NCI-H1105 (cell line): ENCODE measurements at places on chromosomes 3 and 15.

GRCh38 chr15:64110950-64111678, 15.3 kb downstream of the SNX1 start:
- DNase-seq = no peak

- no peak for DNase-seq
Measured at GRCh38 chr3:45964139-45964538, 20.9 kb downstream of the CXCR6 start.

DNA sequence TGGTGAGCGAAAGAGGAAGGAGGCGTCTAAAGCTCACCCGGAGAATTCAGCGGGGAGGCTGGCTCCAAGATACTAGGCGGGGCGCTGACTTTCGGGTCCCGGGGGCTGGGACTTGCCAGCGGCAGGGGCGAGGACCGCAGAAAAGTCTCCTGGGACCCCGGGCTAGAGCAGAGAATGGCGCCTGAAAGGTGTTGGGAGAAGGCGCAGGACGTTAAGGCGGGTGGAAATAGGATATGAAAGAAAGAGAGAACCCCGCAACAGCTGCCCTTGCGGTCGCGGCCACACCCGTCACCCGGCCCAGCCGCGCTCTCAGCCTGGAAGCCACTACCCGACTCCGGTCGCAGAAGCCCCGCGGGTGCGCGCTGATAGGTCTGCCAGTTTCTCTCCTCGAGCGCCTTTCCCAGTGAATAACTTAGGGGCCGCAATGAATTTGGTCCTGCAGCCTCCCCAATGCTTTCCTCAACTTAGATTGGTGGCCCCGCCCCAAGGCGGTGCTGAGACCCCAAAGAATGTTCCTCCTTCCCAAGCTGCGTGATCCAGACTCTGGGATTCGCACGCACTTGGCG, 604 bp downstream of the LTK start:
- DNase-seq = no peak

DNA sequence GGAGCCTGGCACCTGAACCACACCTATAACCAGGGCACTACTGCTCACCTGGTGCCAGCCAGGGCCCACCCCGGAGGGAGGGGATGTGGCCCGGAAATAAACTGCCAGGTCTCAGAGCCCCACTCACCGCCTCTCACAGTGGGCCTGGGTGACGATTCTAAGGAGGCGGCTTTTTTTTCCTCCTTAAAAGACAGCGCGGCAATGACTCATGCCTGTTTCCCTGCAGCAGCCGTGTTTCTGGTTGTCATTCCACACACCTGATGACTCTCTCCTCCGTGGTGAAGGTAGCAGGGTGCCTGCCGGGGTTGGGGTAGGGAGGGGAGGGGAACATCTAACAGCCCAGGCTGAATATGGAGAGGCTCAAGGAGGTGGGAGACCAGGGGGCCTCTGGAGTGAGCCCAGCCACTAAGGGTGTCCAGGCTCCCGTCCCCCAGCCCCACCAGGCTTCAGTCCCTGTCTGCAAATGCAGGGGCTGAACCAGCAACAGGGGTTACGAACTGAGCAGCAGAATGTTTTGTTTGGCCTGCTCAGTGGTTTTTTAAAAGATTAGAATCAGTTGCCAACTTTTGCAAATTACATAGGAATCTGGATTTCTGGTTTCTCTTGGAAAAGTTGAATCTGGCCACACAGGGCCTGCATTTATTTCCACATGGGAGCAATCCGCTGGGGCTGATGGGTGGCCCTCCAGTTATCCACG, 127.3 kb upstream of the LINGO1 start:
- no peak for DNase-seq

GRCh38 chr3:148694116-148694515, 3.6 kb upstream of the AGTR1 start:
- DNase-seq = no peak

DNA sequence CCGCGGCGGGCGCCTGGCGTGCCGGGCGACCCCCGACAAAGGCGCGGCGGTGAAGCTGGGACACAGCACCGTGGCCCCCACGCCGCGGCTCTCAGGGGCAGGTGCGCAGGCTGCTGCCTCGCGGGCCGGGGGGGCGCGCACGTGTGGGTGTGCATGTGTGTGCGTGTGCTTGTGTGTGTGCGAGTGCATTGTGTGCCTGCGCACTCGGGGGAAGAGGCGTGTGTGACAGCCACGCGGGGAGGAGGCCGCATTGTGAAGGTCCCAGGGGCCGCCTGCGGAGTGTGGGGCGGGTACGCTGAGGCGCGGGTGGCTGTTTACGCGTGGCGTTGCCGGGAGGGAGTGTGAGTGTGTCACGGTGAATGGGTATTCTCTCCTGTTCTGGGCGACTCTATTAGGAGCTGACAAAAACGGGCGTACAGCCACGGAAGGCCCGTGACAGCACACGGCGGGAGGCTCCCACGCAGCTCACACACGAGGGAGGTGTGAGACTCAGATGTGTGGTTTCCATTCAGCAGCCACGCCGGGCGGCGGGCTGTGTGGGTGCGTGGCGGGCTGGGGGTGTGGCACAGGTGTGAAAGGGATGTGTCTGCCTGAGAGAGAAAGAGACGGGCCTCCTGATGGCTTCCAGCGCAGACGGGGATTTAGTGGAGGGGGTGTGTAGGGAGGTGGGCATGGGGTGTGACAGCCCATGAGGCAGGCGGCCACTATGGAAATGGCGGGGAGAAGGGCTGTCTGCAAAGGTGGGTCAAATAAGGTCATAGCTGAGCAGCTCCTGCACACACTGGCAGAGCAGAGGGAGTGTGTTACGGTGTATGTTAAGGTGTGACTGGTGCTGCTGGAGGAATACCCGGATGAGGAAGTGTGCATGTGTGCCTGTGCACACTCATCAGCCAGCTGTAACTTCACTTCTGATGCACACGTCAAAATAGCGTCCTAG, 750 bp downstream of the PODXL2 start:
- peak; percentile 16 for DNase-seq

DNA sequence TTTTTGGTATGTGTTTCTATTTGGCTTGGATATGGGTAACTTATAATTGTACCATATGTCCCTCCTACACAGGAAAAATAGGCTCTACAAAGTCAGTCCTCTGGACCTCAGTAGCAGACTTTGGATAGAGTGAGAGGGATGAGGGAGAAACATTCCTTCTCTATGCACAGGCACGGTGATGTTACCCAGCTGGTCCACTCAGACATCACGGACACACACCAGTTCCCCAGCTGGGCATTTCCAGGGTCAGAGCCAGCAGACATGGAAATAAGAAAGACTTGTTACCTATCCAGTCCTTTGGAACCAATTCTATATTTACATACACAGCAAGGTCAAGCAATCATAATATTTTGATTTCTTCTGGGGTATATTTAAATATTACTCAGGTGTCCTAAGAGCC, 433.1 kb upstream of the KCNMB2 start:
- DNase-seq = no peak

GRCh38 chr15:39937696-39938095, 3.8 kb downstream of the EIF2AK4 start:
- DNase-seq = no peak

GRCh38 chr3:31980530-31981205, 394 bp downstream of the OSBPL10 start:
- DNase-seq = peak; percentile 34

- DNase-seq = no peak
Measured at GRCh38 chr15:64398575-64398974, 10.9 kb downstream of the TRIP4 start.

DNA sequence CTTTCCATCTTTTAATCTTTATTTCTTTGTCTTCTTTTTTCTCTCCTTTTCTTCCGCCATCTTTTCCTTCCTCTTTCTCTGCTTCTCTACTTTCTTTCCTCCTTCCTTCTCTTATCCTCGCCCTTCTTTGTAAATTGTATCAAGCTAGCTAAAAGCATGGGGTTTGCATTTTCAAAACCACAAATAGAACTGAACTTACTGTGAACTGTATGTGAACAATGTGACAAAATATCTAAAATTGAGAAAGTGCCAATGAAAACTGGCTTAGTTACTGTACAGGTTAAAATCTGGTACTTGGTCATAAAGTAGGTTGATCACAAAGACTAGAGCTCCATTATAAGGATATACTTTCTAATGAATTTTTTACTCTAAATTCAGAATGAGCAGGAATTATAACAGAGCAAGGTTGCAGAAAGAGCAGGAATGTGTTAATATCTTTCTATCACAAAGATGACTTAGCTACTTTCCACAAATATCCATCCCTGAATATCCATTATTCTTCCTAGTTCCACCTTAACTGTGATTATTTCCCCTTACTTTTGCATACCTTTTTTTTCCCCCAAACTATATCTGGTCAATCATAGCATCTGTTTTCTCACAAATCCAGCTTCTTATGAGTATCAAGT, 122.4 kb downstream of the LSAMP start:
- no peak for DNase-seq

- no peak for DNase-seq
Measured at GRCh38 chr15:78873793-78874765, 1.4 kb downstream of the MORF4L1 start.

DNA sequence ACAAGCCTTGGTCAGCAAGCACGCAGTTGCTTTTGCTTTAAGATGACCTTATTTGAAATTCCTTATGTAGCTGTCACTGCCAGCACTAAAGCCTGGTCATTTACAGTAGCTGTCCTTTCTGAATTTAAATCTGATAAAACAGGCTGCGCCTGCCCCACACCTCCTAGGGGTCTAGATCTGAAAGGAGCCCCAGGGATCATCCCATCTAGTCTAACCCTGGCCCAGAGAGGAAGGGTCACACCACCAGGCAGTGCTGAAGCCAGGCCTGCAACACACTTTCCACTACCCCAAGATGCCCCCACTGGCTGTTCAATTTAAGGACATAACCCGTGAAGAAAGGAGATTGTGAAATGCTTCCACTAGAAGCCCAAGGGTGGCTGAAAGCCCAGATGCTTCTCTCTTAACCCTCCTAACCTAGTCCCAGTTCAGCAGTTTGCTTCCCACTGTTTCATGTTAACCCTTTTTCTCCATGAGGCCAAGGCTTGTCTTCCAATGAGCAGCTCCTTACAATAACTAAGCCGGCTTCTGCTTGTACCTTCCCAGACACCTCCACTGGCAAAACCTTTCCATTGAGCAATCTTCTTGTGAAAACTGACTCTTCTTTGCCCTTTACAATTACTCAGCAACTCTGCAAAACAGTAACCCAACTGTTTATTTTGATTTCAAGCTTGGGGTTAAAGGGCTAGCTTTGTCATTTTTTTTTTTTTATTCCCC, 198.9 kb upstream of the LPP start:
- DNase-seq = no peak

- no peak for DNase-seq
Measured at GRCh38 chr3:2921903-2922302, 188.3 kb downstream of the IL5RA start.

DNA sequence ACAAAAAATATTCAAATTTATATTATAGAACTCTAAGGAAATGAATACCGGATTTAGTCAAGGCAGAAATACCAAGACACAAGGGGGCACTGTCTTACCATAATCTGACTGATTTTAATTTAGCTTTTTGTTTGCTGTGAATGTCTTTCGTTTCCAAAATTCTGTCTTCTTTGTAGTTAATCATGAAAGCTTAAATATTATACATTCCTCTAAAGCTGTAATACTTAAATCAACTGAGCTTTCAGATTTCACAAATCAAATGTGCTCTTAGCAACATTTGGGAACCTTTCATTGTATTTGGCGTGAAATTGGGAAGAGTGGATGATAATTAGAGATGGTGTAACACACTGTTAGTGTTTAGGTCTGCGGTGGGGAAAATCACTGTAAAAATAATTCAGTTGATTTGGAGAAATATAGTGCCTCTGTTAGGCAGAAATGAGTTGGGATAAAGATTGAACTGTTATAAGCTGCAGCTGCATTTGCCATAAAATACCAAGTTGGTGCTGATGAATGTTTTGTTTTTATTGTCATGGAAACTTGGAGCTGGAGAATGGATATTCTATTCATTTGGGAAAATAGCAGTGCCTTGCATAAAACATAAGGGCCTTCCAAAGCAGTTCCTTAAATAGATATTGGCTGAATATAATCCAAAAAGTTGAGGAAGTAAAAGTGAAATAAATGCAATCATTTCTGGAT, 228.2 kb downstream of the TCF12 start:
- DNase-seq = peak; percentile 60

GRCh38 chr3:194045289-194045688, 90.7 kb upstream of the HES1 start:
- DNase-seq = no peak

DNA sequence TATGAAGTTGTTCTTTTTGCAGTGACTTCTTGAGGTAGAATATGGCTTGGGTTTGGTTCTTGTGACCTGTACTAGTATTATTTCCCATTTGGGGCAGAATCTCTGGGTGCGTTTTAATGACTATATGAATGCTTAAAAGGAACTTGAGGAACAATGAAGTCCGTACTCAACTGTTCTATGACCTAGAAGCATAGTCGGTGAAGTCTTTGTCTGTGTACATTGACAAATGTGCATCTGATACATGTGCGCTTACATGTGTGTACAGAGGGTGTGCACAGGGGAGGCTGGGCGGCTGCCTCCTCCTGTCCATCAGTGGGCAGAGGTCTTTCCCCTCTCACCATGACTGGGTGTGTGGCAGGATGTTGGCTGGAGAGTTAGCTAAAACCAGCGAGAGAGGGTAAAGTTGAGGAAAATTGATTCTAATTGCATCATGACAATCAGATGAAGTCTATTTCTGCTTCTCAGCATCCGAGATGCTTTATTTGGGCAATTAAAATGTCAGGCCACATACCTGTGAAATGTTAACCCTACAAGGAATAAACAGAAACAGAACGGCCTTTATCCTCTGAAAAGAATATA, 1.0 kb upstream of the NR2F2 start:
- no peak for DNase-seq

- no peak for DNase-seq
Measured at GRCh38 chr3:97684490-97684889, 80.1 kb upstream of the ARL6 start.

DNA sequence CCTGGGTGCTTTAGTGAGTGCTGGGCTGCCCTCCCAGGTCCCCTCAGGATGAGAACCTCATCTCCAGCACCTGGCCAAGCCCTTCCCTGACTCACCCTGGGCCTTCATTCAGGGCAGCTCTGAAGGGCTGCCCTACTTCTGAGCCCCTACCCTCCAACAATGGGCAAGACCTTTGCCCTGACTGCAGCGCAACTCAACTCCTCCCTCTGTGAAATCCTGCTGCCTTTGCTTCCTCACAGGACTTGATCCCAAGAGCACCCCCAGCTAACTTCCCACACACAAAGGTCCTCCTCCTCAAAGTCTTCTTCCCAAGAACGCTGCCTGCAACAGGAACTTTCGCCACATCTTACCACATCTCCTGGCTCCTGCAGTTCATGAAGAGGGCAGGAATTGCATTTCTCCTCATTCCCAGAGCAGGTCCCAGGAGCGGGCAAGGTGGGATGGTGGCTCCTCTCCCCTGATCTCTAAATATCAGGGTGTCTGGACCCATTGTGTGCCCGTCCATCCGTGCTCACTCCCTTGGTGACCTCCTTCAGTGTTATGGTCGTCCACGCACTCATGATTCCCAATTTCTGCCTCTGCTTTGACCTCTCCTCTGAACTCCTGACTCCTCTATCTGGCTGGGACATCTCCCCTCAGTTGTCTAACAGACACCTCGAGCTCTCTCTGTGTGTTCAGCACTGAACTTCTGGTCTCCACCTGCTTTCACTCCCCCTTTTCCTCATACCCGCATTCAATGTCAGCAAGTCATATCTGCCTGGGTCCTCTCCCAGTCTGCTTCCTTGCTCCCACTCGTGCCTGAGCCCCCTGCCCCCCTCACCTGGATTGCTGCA, 4.5 kb upstream of the SSUH2 start:
- no peak for DNase-seq
